IMR-90 (cell line): ENCODE measurements at places on chromosomes 5 and 9. TPM values are rescaled to one million over a fixed set of nuclear protein-coding genes. Genes with fewer than 3 reads are reported as not detected.

DNA sequence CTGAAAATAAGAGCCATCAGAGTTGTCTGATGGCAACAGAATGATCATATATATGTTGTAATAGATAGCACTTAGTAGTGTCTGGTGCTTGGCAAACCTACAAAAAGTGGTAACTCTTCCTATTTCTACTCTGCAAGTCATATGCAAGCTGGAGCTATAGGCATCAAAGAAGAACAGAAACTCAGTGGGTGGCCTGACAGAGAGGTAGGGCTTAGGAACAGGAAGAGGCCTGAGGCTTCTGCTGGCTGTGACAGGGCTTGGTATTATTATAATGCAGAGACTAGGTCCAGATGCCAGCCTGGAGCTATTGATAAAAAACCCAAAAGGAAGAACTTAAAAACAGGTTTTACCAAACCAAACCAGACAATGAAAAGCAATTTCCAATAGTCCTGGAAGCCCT, 4.4 kb upstream of the DIAPH1 start:
- DNase-seq = no peak

- DNase-seq = no peak
These were observed 50.5 kb downstream of the COMMD10 start for GRCh38 chr5:116135344-116135743.

DNA sequence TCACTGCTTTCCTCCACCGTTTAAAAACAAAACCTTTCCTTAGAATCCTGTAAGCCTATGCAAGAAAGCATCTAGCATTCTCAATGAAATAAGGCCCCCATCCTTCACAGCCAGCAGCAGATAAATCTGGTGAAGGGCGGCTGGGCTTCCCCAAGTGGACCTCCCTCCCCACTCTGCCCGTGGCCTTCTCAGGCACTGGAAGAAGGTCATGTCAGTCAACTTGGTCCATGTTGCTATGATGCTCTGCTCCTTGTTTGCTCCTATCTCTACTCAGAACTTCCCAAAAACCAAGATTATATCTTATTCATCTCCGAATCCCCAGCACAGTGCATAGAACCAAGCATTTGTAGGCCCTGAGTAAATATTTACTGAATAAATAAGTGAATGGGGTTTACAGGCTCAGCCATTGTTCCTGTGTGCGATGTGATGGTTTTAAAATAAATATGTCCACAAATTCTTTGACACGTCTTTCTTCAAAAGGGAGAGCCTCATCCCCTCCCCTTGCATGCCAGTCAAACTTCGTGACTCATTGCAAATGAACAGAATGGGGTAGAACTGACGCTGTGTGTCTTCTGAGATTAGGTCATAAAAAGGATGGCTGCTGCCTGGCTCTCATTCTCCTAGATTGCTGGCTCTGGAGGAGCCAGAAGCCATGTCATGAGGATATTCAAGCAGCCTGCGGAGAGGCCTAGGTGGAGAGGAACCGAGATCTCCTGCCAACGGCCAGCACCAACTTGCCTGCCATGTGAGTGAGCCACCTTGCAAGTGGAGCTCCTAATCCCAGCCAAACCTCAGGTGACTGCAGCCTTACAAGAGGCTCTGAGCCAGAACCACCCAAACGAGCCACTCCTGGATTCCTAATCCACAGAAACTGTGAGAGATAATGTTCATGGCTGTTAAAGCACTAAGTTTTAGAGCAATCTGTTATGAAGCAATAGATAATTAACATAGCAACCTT, 70.5 kb downstream of the MED27 start:
- no peak for DNase-seq

TMEFF1 gene
- total RNA-seq = 0.90 and 1.9 TPM in 2 replicates

DNA sequence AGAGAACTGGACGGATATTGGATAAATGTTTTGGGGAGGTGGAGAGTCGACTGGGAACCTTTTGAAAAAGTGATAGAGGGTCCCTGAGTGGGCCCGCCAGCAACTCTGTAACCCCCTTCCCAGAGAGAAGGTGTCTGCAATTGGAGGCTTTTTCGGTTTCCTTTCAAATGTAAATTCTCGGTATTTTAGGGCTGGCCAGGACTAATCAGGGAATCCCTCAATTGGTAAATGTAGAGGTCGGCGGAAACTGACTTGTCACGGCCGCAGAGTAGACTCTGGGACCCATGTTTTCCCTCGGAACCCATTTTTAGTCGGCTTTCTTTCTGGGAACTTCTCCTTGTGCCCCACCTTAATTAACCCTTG, 524 bp downstream of the CCNB1 start:
- DNase-seq = no peak

DNA sequence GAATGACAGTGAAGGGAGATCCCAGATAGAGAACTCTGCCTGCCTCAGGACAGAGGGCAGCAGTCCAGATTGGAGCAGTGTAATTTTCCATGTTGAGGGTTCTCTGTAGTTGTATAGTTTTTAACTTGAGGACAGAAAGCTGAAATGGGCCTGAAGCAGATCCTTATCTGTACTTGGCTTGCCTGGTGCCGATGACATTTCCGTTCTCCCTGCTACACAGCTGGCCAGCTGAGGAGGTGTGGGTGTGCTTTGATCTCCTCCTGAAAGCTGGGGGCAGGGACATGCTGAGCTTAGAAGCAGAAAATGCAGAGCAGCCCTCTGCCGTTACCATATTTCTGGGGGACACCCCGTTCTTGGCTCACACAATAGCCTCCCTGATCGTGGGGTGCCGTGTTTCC, 10.5 kb downstream of the GLRX start:
- peak; percentile 74 for DNase-seq

TRIP13 gene
- total RNA-seq = 27.2 and 35.5 TPM in 2 replicates

- no peak for DNase-seq
These were observed 25.9 kb upstream of the SELENOP start for GRCh38 chr5:42837601-42838000.

DNA sequence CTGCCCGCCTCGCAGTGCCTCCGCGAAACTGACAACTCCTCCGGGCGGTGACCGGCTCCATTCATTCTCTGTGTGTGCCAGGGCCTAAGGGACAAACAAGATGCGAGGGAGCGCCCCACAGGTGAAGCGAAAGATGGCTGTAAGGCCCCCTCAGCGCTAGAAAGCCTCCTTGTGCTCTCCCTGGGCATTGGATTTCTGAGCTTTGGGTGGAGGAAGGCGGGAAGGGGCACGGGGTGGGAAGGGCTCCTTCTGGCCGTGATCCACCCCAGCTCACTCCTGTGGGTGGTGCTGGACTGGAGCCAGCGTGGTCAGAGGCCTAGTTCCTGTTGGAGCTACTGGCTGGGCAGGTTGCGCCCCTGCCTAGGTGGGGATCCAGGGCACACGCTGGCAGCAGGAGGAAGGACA, 943 bp downstream of the GALNT12 start:
- DNase-seq = no peak

DNA sequence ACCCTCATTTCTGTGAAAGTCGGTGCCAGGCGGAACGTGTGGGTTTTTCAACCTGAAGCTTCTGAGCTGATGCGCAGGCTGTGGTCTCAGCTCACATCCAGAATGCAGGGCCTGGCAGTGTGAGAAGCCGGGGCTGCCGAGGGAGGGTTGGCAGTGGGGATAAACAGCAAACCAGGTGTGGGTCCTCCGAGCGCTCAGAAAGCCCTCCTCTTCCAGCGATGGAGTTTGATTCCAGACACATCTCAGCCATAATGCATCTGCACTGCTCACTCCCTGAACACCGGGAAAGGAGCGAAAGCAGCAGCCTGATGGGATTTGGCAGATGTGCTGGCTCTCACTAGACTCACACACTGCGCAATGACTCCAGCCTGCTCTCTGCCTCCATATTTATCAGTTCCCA, 280.1 kb downstream of the HSPA4 start:
- no peak for DNase-seq

MARVELD2 gene
- 0.54 and 0.83 TPM in 2 replicates for total RNA-seq

CNTFR gene
- total RNA-seq = not detected in 2 replicates

RANBP3L gene
- total RNA-seq = not detected in 2 replicates

DNA sequence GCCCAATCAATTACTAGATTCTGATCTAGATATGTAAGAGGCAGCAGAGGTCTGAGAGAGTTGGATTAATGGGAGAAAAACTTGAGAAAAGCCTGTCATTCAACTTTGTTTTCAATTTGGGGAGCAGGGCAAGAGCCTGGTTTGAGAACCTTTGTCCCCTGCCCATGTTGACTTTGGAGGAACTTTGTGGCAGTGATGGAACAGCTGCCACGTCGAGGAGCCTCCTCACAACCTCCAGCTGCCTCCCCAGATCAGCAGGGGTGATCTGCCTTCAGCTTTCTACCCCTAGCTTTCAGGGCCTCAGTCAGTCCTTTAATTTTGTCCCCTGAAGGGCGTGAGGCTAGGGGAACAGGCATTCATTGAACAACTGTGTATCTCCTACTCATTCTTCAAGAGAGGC, 8.7 kb downstream of the SKP2 start:
- no peak for DNase-seq

GRCh38 chr5:14118551-14119320, 24.4 kb upstream of the TRIO start:
- DNase-seq = no peak

HMGXB3 gene
- total RNA-seq = 27.6 and 29.2 TPM in 2 replicates

GRCh38 chr5:14212838-14213237, 69.7 kb downstream of the TRIO start:
- no peak for DNase-seq

GRCh38 chr9:8374471-8374870, 574.9 kb upstream of the DMAC1 start:
- DNase-seq = no peak

DNA sequence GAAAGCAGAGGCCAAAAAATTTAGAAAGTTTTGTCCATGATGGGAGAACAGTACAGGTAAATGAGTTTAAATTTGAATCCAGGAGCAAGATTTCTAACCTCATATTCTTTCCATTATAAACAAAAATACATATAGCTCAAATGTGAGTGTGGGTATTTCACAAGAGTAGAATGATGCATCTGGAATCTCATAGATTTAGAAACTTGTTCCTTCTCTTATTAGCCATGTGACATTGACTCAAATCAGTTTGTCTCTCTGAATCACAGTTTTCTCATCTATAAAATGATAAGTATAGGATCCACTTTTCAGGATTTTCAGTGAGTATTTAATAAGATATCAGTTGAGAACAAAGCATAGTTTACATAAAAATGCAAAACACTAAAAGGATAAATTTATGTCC, 436.3 kb upstream of the PAPPA start:
- DNase-seq = peak; percentile 56

DNA sequence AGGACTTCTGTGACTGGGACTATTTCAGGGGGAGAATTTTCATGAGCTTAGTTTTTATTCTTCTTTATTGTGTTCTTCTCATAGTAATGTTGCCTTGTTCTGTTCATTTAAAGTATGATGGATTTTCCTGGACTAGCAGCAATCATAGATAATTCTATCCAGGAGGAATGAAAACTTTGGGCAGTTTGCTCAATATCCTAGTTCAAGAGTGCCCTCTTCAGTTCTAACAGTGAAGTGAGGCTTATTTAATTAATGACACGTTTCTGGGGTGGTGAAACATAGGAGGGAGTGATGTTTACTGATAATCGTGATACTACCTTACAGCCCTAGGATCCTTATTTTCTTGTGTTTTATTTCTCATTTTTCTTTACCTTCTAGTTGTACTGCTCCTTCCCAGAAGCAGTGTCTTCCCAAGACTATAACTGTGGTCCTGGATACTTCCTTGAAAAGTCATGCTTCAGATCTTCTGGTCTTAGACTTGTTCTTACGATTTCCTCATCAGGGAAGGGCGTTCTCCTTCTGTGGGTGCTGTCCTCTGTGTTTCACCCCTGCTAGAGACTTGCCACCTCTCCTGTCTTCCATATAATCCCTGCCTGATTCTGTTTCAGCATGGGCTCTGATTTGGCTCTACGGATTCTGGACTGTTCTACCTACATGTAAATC, 57.4 kb downstream of the CFAP95 start:
- peak; percentile 52 for DNase-seq

LCN9 gene
- total RNA-seq = not detected in 2 replicates

DNA sequence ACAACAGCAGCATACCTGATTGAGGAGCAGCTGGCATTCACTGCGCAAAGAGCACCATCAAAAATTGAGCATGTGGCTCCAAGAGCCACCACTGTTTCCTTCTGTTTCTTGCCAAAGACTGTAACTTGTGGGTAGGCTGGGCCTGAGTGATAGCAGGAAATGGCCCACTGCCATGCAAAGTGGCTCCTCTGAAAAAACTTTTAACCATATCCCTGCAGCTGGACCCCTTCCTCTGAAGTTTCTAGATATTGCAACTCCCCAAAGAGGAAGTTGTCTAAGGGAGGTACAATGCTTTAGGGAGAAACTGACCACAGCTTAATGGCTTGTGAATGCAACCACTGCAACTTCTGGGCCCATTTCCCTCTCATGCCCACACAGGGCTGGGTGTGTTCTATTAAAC, 355.4 kb upstream of the PDE4D start:
- no peak for DNase-seq

GRCh38 chr5:111636736-111637135, 120.3 kb downstream of the NREP start:
- DNase-seq = no peak

DNA sequence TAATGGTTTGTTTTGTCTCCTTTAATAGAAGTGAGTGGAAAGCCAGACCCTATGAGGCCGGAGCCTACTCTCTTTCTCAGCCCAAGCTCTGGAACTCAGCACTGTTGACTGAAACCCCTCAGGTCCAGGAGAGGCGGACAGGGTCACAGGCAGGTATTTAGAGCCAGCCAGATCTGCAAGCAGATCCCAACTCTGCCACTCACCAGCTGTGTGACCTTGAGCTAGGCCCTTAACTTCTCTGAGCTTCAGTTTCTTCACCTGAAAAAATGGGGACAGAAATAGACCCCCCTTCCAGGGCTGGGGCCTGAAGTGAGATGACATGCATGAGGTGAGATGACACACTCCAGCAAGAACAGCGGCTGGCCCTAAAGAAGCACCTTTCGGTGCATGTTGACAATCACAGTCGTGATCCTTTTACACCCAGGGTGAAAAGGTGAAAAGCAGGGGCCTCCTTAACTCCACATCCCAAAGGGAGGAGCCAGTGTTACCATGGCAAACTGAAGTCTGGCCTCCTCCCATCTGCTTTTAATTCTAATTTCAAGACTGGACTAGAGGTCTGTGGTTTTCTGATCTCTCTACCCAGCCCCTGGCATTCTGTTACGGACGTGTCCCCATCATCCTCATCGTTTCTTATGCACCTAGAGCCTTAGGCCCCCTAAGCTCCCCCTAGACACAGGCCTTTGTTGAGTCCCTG, 27.2 kb downstream of the MORN5 start:
- no peak for DNase-seq
